NCI-H526 (cell line): ENCODE measurements at places on chromosomes 6 and 20.

DNA sequence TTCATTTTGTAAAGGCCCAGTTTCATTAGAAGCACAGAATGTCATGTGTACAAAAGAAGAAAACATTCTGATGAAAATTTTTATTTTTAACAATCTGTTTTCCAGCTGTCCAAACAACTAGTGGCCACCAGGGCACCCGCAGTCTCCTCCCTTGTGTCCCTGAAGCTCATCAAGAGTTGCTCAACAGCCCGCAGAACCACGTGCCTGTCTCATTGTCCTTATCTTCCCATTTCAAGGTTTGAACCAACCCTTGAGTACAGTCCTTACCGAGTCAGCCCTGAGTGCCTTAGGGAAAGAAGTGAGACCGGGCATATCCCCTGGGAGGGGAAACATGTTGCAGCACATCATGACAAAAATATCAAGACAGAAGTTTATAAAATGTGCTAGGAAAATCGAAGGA lies 15.9 kb upstream of the ZNF133 start:
- DNase-seq: no peak

- DNase-seq: no peak
These were observed 29.0 kb upstream of the PTCHD4 start for GRCh38 chr6:48139818-48140614.

GRCh38 chr6:40723967-40724366 lies 136.8 kb upstream of the LRFN2 start:
- DNase-seq: no peak

GRCh38 chr6:134031696-134032255 lies 20.6 kb downstream of the SLC2A12 start:
- no peak for DNase-seq

GRCh38 chr6:40210628-40211056 lies 276.4 kb upstream of the MOCS1 start:
- peak; percentile 33 for DNase-seq

DNA sequence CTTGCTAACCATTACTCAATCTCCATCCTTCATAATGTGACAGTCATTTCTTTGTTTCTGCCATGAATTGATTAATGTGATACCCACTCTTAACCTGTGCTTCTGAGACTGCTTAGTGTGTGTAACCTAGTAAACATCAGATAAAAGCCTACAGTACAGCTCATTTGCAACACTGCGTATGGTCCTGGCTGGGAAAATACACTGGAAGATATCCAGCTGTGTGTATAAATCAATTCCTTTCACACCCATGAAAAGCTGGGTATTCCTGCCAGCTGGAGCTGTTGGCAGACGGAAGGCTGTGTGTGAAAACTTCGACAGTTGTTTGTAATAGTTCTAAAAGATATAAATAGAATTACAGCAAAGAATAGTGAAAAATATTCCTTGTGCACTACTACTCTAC lies 509.2 kb downstream of the FRK start:
- DNase-seq: no peak

DNA sequence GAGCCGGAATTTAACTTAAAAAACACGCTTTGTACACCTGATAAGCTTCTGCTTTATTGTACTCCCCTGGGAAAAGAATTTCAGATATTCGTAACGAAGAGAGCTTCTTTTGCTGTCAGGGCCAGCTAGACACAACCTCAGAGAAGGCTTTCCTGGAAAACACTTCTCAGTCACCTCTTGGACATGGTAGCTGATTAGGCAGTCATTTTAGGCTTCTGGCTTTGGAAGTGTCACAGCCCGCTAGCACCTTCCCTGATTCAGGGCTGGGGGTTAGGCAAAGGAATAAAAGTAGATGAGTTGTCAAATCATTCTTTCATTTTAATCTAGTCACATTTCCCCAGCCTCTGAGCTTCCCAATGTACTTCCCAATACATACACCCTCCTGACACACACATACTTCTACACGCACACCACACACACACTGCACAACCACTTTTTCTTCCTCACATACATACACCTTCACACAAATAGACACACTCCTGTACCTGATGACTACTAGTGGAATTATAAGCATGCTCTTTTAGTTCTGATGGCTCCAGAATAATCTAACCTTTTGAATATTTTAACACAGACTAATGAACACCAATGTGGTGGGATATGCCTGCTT lies 34.9 kb upstream of the TINAG start:
- no peak for DNase-seq

DNA sequence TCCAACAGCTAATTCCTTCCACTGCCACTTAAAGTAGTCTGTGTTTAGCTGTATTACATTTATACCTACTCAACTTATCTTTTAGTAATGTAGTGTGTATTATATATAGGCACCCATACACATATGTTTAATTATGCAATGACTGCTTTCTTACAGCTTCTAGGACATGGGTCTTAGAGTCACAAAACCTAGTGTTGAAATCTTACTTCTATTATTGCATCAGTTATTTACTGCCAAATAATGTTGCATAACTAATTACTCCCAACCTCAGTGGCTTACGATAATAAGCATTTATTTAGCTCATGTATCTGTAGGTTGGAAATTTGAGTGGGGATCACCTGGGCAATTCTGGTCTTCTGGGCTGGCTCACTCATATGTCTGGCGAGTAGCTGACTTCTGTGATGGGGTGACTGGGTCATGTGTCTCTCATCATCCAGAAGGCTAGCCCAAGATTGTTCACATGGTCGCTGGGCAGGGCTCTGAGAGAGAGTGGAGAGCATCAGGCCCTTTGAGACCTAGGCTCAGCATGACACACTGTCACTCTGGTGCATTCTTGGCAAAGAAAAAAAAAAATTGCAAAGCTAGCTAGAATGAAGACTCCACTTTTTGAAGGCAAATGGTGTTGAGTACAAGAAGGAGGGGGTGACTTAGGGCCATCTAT lies 187.0 kb downstream of the PLCB1 start:
- DNase-seq: no peak

- no peak for DNase-seq
These were observed 38.6 kb upstream of the IRF4 start for GRCh38 chr6:352896-353470.

DNA sequence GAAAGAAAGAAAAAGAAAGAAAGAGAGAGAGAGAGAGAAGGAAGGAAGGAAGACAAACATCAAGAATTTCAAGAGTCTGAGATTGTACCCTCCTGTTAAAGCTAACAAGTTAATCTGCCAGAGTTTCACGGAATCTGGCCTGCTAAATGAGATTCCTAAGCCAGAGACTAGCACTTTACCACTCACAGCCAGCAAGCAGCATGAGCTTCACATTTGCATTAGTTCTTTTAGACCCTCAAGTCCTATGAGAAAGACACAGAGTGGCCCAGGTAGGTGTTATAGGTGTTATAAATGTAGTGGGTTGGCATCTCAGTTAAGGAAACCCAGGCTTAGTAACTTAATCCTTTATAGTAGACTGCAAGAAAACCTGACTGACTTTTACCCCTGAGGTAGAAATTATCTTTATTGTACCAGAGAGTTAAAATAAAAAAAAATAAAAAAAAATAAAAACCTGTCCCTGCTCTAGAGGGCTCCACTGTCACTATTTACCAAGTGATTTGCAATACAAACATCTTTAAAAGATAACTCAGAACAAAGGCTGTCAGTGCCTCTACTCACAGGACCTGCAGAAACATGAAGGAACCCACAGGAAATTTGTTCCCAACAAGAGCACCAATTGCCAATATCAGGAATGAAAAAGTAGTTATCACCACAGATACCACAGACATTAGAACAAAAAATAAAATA lies 9.7 kb upstream of the IBTK start:
- peak; percentile 70 for DNase-seq

- no peak for DNase-seq
These were observed 117.0 kb upstream of the UST start for GRCh38 chr6:148629592-148630465.

- no peak for DNase-seq
These were observed 89.5 kb downstream of the SLX4IP start for GRCh38 chr20:10524643-10525042.

GRCh38 chr6:29827579-29828470 lies at the start of gene HLA-G:
HLA-G (plus strand) TSS chr6:29827825; CDS start chr6:29827845, 20 bp downstream.
- no peak for DNase-seq

GRCh38 chr6:116691154-116691553 lies 10.1 kb downstream of the KPNA5 start:
- DNase-seq: no peak

DNA sequence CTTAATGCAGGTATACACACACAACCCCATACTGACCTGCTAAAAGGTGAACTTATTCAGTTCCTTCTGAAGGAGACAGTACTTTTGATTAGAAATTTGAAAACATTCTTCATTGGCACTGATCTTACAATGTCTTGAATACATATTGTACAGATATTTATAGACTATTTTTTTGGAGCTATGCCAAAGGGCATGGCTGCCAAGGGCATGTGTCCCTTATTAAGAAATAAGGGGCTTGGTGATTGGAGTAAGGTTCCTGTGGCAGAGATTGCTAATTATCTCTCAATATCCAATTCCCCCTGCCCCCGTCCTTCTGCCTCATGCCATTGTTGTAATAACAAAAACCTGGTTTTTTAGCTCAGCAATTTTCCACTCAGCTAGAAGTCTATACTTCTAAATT lies 355.9 kb downstream of the FARS2 start:
- no peak for DNase-seq

- no peak for DNase-seq
These were observed 184.5 kb upstream of the MARCKS start for GRCh38 chr6:113672491-113673149.

GRCh38 chr6:44622956-44623355 lies 235.4 kb downstream of the CDC5L start:
- no peak for DNase-seq

- no peak for DNase-seq
These were observed 356.3 kb upstream of the HSF2 start for GRCh38 chr6:122042960-122043735.

DNA sequence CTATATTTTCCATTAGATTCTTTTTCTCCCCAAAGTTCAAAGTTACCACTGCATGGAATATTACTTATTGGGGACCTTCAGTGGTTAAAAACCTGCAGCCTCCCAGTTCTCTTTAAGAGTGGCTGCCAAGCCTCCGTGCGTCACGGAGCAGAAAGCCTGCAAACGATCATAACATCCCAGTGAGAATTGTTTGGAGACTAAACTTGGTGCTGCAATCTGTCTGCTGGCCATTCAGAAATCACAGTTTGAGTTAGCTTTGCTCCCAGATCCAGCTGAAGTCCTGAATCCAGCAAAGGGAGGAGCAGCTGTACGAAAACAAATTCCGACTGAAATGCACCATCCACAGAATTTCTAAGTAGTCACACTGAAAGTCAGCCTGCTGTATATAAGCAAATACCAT lies 213.5 kb upstream of the PDE10A start:
- DNase-seq: no peak

DNA sequence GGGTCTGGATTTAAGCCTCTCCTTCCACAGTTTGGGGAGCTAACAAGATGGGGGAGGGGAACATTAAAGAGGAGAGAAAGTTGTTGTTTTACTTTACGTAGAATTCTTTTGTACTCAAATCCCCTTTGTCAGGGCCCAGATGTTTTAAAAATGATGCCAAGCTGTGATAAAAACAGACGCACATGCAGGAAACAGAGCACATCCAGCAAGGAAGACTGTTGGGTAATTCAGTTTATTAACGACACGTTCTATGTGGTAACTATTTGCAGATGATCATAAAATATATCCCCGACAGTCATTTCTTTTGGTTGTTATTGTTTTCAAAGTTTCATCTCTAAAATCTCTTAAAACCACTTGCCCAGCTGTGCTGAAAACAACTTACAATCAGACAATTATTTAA lies 307.0 kb upstream of the PRDM1 start:
- no peak for DNase-seq

DNA sequence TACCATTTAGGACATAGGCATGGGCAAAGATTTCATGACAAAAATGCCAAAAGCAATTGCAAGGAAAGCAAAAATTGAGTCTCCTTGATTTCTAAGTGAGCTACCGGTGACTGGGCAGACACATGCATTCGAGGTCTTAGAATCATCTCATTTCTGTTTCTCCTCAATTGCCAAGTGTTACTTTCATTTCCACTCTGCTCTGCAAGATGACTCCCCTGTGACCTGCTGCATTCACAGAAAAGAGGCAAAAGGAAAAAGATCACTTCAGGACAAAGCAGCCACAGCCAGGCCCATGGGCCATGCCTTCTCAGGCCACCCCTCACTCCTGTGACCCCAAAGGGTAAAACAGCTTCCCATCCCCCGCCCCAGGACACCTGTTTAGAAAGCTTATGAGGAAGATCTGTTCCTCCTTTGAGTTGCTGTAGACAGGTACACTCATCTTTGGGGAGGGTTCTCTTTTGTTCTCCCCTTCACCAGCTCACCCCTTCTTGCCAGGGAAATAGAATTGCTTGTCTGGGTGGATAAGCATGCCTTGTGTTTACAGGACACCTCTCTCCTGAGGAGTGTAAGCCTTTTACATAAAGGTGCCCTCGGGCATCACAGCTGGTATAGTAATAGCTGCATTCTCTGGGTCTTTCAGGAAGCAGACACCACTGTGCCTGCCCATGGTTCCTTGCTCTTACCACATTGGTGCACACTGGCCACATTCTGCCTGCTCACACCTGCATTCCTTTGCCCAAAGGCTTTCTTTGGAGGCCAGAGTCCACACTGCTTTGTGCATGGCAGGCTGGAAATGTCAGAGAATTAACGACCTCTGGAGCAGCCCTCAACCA lies 105.0 kb downstream of the SLC24A3 start:
- DNase-seq: no peak

GRCh38 chr6:85641522-85641896 lies 1.2 kb downstream of the SYNCRIP start:
- DNase-seq: no peak

GRCh38 chr20:50188879-50189680 lies 1.6 kb upstream of the CEBPB start:
- DNase-seq: no peak

GRCh38 chr6:167685654-167686053 lies 141.1 kb upstream of the AFDN start:
- DNase-seq: no peak

DNA sequence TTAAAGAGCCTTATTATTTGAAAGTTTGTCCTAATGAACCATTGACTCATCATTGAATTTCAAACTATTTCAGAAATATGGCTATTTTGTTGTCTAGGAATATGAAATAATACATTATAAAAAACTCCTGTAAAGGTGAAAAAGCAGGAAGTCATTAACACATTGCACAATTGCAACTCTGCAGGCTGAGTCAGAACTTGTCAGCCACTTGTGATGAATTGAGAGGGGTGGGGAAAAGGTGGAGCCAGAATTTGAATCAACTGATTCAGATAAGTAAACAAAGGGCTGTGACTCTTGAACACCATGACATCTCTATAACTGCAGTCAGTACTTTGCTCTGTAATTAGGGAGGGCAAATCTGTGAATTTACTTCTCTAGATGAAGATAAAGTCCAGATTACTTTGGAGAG lies 6.0 kb downstream of the C6orf141 start:
- DNase-seq: peak; percentile 10

- DNase-seq: no peak
These were observed 33.3 kb upstream of the NKAIN2 start for GRCh38 chr6:123770247-123770949.

GRCh38 chr6:2077826-2078225 lies 167.6 kb downstream of the GMDS start:
- no peak for DNase-seq

DNA sequence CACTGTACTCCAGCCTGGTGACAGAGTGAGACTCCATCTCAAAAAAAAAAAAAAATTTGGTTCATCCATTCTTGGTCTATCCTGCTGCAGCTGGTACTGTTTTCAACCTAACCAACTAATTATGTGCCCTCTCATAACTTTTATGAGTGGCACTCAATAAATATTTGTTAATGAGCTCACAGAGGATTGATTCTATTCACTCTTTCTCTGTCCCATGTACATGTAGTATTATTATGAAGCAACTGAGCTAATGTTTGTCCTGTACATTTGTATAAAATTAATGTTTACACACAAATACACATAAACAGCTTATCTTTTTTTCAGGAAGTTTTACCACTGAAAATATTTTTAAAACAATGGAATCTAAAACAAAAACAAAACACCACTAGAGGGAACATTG lies 10.1 kb downstream of the RIPOR2 start:
- no peak for DNase-seq
